ENCODE measurements at places on chromosomes 3 and 15.

DNA sequence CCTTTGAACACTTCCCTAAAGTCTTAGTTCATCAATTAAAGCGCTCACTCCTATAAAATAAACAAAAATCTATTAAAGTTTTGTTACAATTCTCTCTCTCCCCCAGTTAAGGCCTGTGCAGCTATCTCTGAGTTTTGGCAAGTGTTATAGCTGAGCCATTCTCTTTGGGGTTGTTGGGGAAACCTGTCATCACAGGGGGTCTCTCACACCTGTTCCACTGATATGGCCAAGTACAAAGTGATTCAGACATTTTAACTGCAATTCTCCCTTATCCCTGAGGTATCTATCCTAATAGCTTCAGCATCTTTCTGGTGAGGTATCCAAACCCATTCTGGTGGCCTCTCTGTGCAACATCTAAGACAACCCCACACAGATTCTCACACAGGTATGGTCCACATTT is 116.4 kb downstream of the UNC13C start:
- DNase-seq: no peak

GRCh38 chr15:95922431-95922830 is 408.1 kb upstream of the NR2F2 start:
- DNase-seq: peak; percentile 38

DNA sequence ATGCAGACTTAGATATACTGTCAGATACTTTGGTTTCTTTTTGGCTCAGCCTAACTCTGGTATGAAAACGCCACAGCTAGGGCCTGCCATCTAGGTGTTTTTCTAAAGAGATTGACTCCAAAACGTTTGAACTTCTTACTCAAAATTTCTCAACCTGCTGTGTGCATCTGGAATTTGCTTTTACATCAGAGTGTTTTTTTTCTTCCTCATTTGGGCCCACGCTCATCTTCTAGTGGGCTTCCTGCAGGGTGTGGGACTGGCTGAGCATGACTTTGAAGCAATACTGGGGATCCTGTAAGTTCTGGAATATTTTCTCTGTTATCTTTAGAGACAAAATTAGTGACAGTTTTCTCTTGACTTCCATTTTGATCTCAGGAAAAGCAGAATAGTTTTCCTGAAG is 117.8 kb downstream of the NR1D2 start:
- DNase-seq: no peak

- DNase-seq: no peak
These were observed 55.8 kb downstream of the ST8SIA2 start for GRCh38 chr15:92449476-92449875.

DNA sequence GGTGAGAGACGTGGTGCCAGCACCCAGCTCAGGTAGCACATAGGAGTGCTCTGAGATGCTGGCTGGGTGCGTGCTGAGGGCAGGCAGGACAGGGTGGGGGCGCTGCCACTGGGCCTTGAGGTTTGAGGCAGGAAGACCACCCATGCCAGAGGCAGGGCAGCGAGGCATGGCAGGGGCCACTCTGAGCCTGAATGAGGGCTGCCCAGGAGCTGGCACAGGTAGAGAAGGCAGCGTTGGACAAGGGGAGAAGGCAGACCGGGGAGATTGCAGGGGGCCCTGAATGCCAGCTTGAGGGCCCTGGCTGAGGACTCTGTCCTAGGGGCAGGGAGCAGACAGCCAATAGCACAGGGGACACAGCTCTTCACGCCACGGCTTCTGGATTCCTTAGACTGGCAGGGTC is 50.2 kb downstream of the ADAMTS7 start:
- no peak for DNase-seq

- no peak for DNase-seq
These were observed 207.8 kb downstream of the THSD4 start for GRCh38 chr15:71323082-71323481.

GRCh38 chr3:4980229-4981203 is 1.3 kb downstream of the BHLHE40 start:
- DNase-seq: peak; percentile 99

- DNase-seq: no peak
These were observed 19.2 kb downstream of the GYG1 start for GRCh38 chr3:149010504-149010951.

DNA sequence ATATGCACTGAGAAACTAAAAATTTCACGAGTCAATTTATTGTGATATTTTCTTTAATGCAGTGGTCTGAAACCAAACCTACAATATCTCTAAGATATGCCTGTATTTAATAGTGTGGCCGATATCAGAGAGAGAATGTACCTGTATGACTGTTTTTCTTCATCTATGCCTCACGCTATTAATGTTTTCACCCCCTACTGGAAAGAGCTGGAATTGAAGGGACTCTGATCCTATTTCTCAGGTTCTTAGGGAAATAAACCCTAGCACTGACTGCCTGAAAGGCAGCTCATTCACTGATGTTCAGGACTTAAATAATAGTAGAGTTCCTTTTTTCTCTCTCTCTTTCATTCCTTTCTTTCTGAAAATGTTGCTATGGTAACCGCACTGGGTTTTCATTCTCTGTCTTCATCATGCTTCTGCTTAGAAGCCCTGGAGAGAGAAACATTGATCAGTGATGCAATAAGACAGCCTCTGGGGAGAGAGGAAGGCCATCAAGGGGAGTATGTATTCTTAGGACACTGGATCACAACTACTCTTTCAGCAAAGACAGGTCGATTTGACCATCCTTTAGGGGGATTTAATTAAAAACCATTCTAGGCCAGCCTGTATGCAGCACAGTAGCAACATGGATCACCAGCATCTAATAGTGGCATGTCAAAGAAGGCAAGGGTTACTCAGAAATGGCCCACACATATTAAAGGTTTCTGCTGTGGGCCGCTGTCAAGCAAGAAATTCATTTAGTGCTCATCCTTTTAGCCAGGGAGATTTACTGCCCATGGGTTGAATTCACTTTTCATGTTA is 1135.7 kb downstream of the IGSF11 start:
- DNase-seq: peak; percentile 38

DNA sequence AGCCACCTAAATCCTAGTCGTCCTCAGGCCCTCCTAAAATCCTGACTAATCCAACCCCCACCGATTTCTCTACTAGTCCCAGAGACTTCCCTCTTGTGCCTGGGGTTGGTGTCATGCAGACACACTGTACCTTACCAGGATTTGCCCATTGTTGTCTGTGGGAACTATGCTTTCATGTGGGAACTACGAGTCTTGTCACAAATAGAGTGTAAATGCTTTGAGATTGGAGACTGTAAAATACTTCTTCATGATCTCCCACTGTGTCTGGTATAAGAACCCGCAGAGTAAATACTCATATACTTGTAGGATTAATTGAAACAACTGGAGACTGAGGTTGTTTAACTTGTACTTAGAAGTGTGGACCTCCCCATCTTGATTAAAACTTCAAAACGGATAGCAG is 11.2 kb downstream of the B3GNT5 start:
- no peak for DNase-seq

DNA sequence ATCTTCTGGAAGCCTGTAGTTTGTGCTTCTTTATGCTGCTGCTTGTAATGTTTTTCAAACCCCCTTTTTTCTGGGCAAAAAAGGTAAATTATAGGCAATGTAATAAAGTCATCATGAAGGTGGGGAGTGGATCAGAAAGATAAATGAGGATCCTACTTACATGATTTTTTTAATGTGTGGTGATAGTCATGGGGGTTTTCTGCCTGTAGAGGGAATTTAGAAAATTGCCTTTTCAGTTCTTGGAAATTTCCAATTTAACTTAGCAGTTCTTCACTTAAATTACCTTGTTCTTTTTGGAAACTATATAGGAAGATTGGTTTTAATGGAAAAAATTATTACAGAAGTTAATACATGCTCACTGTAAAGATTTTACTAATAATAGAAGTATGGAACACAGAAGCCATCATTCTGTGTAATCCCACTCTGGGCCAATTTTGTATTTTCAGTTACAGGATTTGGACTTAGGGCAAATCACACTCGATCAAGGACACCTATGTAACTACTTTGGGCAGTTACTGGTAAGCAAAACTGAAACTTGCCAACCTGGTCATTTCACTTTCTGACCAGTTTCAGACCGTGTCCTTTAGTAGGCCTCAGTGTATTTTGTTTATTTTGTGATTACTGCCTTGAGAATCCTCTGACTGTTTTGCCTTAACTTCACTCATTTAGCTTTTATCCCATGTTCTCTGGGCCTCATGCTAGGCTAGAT is 10.5 kb upstream of the SCAANT1 start:
- no peak for DNase-seq

GRCh38 chr3:2837239-2837638 is 272.9 kb downstream of the IL5RA start:
- no peak for DNase-seq

DNA sequence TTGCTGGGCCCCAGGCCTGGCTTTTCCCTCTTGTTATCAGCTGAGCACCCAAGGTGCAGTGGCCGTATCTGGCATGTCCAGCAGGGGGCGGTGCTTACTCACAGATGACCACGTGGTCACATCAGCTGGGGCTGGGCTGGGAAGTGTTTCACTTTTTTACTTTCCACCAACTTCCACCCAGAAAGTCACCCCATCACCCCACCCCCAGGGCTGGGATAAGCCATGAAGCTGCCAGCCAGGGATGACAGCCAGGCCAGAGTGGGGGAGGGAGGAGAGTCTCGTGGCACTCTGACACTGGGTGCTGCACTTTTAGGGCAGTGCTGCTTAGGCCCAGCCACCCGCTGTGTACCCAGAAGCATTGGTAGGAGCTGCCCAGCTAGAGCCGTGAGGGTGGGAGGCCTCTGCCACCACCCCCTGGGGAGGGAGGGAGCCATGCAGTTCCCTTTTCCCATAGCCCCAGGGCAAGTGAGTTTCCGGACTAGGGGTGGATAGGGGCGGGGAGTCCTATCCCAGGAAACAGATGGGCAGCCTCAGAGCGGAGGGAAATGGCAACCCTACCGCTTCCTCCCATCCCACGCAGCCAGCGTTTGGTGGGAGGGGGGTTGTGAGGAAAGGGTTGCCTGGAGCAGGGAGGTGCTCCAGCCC is 6.1 kb downstream of the PPCDC start:
- DNase-seq: peak; percentile 92

DNA sequence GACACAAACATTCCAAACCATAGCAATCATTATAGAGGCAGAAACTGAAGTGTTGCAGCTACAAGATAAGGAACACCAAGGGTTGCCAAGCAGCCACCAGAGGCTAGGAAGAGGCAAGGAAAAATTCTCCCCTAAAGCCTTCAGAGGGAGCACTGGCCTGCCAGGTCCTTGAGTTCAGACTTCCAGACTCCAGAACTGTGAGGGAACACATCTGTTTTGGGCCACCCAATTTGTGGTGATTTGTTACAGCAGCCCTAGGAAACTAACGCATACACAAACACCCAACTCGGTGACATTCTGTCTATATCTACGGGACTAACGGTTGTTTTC is 54.6 kb downstream of the MB21D2 start:
- DNase-seq: no peak

DNA sequence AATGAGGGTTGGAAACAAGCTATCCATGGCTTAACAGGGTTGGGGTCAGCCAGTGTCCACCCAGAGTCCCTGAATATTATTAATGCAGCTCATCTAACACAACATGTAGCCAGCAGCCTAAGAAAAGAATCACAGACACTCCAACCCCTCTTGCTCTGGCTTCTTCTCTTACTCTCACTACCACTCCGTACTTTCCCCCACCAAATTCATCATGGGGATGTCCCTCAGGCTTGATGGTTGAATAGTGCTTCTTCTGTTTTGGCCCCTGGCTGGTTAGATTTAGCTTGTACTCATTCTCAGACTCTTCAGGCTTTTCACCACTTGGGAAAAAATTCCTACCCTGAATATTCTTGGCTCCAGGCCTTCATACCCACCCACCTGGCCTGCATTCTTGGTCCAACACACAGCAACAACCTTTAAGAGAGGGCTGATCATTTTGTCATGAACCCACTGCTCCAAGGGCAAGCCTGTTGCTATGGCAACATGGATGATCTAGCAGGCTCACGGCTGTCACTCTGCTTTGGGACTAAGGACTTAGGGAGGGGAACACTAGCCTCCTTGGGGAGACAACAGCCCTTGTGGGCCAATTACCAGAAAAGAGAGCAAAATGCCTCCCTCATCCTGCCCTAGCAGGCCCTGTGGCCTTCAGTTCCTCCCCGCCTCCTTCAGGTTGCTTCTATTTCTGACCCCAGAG is 9.4 kb upstream of the MED12L start:
- no peak for DNase-seq

- DNase-seq: no peak
These were observed 76.1 kb downstream of the CHRD start for GRCh38 chr3:184455991-184456390.

DNA sequence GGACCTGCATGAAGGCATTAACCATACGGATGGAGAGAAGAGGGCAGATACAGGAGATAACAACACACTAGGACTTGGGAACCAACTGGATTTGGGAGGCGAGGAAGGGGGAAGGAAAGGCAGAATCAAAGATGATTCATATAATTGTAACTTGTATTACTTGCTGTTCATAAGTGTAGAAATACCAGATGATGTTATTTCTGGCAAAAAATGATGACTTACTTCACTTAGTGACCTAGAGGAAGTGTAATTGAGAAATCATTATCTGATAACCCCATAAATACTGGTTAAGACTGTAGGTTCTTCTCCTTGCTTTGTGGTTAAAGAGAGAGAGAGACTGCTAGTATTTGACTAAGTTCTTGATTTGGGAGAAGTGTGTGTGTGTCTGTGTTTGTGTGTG is 50.5 kb upstream of the GK5 start:
- DNase-seq: peak; percentile 39

GRCh38 chr15:26232691-26233090 is 369.6 kb upstream of the ATP10A start:
- no peak for DNase-seq

DNA sequence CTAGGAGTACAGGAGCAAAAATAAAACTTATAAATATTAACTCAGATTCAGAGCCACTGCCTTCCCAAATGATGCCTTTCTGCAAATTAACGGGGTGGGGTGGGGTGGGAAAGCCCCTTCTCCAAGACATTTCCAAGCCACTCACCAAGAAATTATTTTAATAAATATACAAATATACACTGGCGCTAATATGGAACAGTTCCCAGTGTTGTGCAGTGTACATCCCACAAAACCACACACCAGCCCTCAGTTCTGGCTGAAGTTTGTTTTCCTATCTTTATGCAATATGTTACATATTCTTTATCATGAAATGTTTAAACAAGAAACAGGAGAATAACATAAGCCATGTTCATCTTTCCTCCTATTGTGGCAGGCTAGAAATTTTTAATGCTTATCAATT is 53.0 kb upstream of the GYG1 start:
- no peak for DNase-seq

GRCh38 chr3:112638327-112639020 is 2.5 kb downstream of the CCDC80 start:
- DNase-seq: no peak

DNA sequence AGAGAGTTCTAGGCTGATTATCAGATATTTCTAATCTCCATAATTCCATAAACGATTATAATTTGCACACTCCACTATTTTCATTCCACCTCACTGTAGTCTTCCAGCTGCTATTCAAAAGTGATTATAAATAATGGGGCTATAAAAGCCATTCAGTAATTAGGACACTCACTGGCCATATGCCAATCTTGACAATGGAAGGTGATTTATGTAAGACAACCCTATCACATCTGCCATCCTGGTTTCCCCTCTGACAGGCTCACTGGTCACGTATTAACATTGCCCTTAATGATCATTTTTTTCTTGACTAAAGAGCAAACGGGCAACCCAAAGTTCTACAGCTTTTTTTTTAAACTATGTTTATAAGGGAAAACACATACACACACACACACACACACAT is 402.4 kb downstream of the MAGI1 start:
- no peak for DNase-seq

GRCh38 chr15:86076468-86076867 is 3.2 kb upstream of the AGBL1 start:
- no peak for DNase-seq

GRCh38 chr3:142035308-142035922 is 113.9 kb downstream of the TFDP2 start:
- peak; percentile 22 for DNase-seq

- DNase-seq: no peak
These were observed 34.7 kb downstream of the MYO5A start for GRCh38 chr15:52493968-52494367.
